ENCODE measurements at places on chromosomes 2 and 18.

GRCh38 chr2:202025816-202026215, 7.8 kb upstream of the FZD7 start:
- DNase-seq, result no peak

DNA sequence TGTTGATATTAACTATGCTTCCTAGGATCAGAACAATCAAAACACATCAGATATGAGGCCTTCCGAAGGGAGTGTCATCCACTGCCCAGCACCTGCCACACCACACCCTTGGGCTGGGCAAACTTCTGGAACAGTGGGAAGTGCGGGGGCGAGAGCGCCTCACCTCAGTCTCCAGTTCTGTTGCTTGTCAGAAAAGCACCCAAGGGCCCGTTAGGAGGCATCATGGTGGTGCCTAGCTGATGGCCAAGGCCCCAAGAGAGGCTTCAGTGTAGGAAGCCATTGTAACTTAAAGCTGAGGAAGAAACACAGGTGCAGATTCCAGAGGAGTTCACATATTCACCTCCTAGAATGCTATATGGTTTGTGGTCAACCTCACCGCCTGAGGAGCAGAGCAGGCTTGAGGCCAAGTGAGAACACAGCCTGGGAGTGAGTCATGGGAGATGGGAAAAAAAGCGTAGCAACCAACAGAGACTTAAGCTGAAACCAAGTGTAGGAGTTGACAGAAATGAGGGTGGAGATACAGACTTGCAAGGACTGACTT, 85.1 kb upstream of the ATL2 start:
- no peak for DNase-seq

GRCh38 chr2:74502720-74503505, 3.5 kb upstream of the LBX2 start:
- no peak for DNase-seq

GRCh38 chr2:20961858-20962257, 82.0 kb downstream of the APOB start:
- no peak for DNase-seq

DNA sequence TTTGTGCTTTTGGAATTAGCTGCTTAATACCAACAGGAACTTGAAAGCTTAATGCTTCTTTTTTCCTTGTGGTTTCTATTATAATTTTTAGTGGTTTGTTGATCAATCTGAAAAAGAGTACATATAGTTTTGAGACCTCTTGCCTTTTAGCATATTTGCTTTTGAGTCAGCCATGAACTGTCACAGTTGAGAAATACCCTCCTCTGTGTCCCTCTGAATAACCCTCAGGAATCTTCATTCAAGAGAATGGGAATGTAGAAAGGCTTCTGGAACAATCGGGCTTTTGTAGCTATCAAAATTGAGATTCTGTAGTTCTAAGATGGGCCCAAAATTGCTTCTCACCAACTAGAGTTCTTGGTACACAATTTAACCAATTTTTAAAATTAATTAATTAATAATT, 451.1 kb upstream of the TRIB2 start:
- DNase-seq, result no peak

GRCh38 chr2:172655091-172655837, 80.4 kb upstream of the RAPGEF4 start:
- DNase-seq, result no peak

DNA sequence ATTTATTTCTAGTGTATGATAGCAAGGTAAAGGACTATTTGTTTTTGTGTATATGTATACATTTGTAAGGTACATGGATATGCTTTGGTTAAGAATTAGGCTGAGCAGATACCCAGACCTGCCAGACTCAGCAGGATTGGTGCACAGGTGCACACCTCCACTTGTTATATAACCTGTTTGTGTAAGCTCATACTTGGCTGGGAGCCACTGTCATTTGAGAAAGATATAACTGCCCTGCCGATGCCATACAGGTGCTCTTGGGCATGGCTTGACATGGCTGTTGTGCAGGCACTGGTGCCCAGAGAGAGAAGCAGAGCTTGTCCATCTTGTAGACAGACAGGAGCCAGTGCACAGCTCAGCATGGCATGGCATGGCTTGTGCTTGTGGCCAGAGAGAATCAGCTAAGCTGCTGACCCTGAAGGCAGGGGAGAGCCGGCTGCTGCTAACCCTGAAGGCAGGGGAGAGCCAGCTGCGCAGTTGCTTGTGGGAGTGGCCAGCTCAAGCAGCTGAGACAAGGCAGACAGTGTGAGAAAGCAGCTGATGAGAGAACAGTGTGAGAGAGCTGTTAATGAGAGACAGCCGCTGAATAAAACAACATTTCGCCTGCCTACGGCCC, 136.5 kb downstream of the RNF144A start:
- DNase-seq, result no peak

- no peak for DNase-seq
Observed at GRCh38 chr2:97664636-97664970, 759 bp upstream of the ACTR1B start.

DNA sequence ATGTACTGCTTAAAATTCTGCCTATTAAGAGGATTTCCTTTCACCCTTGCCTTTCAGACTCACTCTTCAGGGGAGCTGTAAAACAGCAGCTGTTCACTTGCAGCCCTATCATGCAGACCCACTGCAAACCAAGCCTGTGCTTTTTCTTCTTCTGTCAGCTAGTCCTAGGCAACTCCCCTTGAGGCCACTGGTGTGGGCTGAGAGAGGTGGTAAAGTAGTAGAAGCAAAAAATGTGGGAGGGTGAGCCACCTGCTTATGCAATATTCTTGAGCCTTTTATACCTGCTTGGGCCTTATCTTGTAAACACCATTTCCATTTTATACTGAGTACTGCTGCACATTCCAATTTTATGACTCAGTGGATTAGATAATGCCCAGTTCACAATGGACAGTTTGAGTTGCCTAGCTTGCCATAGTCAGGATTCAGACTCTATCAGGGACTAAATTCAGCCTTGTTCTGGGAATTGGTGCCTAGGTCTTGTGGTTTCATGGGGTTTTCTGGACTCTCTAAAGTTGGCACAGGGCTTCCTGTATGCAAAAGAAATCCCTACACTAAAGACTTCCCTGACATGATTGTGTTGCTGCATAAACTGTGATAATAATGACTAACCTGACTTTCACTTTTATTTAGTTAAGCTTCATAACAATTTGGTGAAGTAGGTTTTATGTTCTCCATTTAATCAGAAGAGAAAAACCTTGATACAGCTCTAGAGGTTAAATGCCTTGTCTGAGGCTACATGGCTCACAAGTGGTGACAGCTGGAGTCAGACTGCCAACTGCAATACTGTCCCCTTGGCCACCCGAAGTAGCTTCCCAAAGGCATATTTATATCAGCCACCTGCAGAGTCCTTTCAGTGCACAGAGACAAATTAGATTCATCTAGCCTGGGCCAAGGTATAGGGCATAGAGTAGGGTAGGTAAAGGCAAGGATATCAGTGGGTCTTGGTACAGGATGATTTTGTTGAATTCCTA, 47.4 kb upstream of the KDM3A start:
- DNase-seq, result no peak

DNA sequence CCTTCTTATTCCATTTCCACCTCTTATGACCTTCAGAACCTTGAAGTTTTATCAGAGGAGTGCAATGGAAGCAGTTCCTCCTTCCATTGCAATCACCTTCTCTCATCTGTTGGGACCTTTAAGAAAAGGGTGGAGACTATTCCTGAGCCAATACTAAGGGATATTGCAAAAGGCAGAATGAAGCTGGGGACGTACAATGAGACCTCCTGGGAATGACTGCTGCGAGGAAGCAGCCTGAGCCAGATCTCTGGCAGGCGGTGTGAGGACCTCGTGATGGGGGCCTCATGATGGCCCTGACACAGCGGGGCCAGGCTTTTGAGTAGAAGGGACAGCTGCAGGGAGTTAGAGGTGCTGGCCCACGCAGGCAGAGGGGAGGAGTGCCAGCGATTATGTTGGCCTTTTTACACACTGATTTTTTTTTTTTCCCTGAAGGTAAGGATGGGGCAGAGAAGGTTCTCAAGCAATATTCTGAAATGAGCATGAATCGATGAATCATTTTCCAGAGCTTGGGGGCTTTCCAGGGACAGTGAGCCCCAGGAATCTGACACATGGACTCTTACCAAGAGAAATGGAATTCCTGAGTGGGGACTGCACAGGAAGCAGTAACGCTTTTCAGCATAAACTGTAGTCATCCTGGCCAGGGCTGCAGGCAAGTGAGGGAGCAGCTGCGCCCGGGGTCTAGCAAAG, 40.0 kb upstream of the LAPTM4A start:
- no peak for DNase-seq

DNA sequence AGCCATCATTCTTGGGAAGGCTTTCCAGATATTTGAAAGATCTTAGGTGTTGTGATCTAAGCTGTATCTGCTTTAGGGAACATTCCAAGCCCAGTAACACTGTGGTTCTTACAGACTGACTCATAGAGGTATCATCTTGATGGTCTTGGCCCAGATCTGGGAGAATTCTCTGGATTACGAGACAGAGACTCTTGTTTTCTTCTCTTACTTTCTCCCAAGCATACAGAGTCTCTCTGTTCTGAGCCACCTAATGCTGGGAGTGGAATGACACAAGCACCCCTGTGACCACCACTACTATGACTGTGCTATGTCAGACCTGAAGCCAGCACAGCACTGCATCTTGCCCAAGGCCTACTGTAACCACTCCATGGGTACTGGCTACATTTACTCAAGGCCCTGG, 81.0 kb upstream of the EPAS1 start:
- DNase-seq, result no peak

DNA sequence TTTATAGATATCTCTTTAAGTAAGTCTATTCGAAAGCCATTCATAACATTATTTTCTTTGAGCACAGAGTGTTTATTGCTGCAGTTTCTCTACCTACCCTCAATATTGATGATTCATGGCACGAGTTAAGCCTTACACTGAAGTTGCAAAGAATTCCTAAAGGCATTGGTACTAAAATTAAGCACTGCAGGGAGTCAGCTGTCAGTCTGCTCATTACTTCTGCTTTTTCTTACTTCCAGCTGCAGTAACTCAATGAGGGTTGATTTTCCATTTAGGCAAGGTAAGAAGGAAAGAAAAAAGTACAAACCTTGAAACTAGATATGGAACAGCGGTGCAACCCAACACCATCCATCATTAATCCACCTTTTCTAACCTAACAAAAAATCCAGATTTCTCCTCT, 65.2 kb downstream of the RNF152 start:
- no peak for DNase-seq

- DNase-seq, result no peak
Observed at GRCh38 chr2:80329491-80329890, 24.9 kb upstream of the LRRTM1 start.

- DNase-seq, result no peak
Observed at GRCh38 chr18:66329716-66330115, 274.2 kb downstream of the CDH19 start.

DNA sequence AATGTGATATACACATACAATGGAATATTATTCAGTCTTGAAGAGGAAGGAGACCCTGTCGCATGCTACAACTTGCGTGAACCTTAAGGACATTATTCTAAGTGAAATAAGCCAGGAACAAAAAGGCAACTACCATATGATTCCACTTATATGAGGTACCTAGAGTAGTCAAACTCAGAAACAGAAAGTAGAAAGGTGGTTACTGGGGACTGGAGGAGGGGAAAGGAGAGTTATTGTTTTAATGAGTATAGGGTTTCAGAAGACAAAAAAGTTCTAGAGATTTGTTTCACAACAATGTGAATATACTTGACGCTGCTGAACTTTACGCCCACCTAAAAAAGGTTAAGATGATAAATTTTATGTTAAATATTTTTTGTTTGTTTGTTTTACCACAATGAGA, 47.0 kb downstream of the CXCR4 start:
- DNase-seq, result no peak

DNA sequence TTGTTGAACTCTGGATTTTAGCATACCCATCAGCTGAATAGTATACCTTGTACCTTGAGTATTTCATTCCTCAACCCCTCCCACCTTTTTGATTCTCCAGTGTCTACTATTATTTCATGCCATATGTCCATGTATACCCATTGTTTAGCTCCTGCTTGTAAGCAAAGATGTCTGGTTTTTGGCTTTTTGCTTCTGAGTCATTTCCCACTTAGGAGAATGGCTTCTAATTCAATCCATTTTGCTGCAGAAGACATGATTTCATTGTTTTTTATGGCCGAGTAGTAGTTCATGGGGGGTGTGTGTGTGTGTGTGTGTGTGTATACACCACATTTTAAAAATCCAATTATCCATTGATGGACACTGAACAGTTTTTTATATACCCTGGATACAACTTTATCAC, 24.3 kb upstream of the MOCOS start:
- DNase-seq, result no peak

DNA sequence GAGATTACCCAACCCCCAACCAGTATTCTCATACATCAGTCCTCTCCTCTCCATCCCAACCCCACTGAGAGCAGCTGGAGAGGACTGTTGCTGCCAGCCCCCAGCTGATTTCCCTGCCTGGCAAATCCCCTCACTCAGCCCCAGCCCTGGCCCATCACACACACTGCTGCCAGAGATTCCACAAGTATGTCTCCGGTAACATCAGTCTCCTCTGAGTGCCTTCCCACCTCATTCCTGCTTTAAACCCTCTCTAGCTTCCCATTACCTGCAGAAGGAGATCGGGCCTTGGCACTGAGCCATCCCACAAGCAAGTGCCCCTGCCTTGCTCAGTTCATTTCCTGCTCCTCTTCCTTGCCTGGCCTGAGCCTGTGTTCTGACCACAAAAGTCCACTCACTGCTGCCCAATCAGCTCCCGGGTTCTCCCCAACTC, 50.6 kb upstream of the ZFP36L2 start:
- DNase-seq, result no peak

DNA sequence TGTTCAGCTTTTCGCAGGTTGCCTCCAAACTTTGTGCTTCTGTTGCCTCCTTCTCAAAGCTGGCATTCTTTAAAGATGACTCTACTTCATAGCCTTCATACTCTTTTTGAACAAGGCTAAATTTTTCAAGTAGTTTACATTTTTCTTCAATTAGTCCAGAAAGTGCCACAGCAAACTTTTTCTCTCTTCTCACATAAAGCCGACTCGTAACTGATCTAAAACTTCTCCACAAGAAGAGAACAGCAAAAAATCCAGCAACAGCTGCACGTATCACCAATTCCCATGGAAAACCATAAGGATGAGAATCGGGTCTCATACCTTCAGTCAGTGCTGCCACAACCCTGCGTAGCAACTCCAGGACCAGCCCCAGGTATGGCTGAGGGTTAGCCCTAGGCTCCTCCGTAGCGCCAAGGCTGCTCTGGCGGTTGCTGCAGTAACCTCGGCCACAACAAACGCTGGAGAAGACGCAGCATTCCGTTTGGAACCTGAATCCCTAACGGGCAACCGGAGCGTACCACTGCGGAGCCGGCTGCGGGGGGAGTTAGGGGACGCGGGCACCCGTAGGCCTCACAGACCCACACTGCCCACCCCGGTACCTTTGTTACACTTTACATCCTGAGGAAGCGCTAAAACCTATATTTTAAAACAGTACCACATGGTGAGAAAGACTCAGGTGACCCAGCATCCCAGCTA, at the start of gene CTAGE1:
CTAGE1 (minus strand) TSS at position 420 of the 693 bp plus-strand sequence; CDS start at position 316, 104 bp downstream.
- no peak for DNase-seq

- no peak for DNase-seq
Observed at GRCh38 chr2:221385716-221386115, 186.4 kb downstream of the EPHA4 start.

DNA sequence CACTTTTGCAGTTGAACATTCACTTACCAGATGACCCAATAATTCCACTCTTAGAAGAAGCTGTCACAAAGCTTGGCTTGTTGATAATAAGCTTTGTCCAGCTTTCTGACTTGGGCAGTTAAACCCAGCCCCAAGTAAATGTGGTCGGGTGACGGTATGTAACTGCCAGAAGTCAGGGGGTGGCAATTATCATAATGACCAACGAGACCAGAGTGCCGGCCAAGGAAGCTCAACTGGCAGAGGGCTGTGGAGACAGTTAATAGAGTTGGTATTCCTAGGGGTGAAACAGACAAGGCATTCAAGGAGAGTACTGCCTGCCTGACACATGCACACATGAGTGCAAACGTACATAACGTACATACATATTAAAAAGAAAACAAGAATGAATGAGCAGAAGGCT, 116.7 kb downstream of the EIPR1 start:
- DNase-seq, result no peak

Data from activated CD4-positive, alpha-beta T cell treated with anti-CD3 and anti-CD28 coated beads, Interleukin-2, amount 50 U/mL, for 4 hours (primary cell).